ENCODE measurements at places on chromosomes 12 and 14. TPM values are rescaled to one million over a fixed set of nuclear protein-coding genes. Genes with fewer than 3 reads are reported as not detected.

GRCh38 chr12:126768517-126768916 lies 1498.5 kb upstream of the TMEM132C start:
- no peak for DNase-seq

DNA sequence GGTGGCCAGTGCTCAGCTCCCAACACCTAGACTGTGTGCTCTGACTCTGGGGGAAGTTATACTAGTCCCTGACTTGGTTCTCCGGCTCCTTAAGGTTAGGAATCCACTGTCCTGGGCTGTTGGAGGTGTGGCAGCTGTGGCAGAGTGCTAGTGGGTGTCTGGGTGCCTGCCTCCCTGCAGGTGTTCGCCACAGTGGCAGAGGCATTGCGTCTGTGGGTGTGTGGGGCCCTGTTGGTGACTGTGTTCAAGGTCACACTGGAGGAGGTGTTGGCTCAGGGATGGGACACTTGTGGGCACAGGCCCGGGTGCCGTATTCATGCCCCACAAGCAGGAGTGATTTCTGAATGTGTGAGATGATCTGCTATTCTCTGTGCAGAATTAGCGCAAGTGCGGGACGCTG lies 467.4 kb downstream of the TMEM121 start:
- DNase-seq: no peak

- DNase-seq: peak; percentile 96
These were observed at the start of gene SRP54 for GRCh38 chr14:34982421-34983147. Gene SRP54 (plus strand): TSS chr14:34982992. CDS start chr14:34996710, 13,718 bp downstream.

DNA sequence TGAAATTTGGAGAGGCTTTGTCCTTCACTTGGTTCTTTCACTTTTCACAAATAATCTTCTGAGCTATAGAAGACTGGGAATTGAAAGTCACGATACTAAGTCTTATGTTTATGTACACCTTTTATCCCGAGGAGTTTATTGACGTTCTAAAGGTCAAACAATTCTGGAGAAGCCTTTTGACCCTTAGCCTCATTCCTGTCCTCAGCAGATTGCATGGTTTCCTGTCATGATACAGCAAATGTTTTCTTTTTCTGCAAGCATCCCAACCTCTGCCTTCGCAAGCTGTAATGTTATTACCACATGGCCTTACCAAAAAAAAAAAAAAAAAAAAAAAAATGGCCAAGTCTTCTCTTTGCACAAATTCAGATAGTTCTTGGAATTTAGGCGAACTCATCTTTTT lies 411.7 kb upstream of the FLRT2 start:
- no peak for DNase-seq

DNA sequence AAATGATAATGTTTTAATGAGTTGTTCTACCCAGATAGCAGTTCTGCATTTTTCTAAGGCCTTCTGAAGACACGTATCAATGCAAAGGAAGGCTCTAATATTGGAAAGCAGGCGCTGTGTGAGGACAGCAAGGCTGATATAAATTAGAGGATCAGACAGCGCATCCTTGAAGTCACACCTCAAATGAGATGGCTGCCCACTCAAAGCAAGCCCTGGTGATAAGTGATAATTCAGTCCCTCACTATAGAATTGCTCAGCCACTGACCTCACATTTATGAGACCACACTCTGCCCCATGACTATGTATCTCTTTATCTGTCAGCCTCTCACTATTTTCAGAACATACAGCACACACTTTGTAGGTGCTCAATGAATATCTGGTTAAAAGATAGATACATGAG lies 62.4 kb downstream of the ARMH4 start:
- no peak for DNase-seq

DNA sequence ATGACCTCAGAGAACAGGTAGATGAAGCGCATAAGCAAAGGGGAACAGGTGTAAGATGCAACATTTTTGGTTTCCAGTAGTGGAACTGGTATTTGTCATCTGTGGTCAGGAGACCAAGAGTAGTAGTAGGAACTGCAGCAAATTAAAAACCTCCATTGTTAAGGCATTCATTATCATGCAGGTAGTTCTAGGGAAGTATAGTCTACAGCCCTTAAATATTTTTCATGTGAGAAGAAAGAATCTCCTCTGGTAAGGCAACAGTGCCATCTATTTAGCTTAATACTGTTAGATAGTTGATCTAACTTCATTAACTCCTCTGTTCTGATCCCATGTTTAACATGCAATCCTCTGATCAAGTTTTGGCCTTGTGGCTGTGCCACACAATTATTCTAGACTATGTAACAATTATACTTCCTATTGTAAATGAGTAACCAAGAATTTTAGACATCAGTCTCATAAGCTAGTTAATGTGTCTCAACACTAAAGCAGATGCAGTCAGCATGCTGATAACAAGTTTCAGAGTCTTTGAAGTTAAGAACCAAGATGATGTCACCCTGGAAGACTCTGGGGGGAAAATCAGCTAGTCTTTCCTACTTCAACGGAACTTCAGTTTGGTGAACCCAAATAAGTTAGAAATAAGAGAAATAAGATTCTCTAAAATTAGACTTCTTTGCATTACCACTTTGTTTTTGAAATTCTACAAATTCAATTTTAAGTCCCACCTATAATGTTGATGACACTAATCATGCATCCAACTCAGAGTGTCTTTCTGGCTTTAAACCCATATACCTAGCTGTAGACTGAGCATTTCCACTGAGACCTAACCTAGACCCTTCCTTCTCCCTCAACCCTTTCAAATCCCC lies 70.9 kb downstream of the STXBP6 start:
- no peak for DNase-seq

PYGL gene
- polyA plus RNA-seq: 115 TPM

- DNase-seq: no peak
These were observed 29.1 kb downstream of the CHST11 start for GRCh38 chr12:104485651-104486362.

DNA sequence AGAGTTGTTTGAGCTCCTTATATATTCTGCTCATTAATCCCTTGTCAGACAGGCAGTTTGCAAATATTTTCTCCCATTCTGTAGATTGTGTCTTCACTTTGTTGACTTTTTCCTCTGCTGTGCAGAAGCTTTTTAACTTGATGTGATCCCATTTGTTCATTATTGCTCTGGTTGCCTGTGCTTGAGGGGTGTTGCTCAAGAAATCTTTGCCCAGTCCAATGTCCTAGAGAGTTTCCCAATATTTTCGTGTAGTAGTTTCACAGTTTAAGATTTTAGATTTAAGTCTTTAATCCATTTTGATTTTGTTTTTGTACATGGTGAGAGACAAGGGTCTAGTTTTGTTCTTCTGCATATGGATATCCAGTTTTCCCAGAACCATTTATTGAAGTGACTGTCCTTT lies 19.8 kb downstream of the ABCC9 start:
- DNase-seq: no peak

GRCh38 chr12:114901316-114901715 lies 217.3 kb upstream of the TBX3 start:
- no peak for DNase-seq

PRPH gene
- not detected for polyA plus RNA-seq

DNA sequence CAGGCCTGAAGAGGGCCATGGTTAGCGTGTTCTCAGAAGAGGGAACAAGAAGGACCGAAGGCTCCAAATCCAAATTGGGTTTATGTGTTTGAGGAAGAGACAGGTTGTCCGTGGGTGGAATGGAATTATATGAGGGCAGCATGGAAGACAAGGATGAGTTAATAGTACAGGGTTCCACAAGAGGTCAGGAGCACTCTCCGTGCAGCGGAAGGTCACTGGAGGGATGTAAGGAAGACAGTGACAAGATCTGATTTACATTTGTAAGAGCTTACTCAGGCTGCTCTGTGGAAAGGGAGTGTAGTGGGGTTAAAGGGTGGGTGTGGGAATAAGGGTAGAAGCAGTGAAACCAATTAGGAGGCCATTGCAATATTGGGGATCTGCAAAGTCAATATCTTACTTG lies 97.0 kb downstream of the TPH2 start:
- no peak for DNase-seq

ERP29 gene
- 179 TPM for polyA plus RNA-seq

DNA sequence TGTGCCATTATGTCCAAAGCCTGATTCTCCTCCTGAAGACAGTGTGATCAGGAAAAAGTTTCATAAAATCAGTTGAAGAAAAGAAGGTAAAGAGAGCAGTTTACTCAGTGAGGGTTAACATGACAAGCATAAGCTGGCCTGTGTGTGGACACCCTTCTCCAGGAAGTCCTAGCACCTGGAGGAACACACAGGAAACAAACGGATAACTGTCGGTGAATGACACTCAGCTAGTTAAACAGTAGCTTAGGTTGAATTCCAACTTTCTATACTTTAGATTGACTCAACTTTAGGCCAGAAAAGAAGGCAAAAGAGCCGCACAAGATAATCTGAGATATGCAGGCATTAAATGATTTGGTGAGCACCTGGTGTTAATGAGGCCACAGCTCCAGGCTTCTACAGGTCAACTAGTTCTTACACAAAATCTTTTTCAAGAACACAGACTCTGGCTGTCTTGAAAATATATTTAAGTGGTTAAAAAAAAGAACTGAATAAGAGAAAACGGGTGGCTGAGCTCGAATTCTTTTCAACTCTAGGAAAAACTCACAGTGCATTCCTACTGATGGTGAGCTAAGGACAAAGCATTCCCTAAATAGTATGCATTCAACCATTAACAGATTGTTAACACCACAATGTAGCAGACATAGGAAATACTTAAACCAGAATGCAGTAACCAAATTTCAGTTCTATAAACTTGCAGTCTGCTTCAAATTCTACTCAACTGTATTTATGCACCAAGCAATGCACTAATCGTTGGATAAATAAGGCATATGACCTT lies 56.9 kb upstream of the TSPAN8 start:
- no peak for DNase-seq

PIGH gene
- polyA plus RNA-seq: 17.5 TPM

DNA sequence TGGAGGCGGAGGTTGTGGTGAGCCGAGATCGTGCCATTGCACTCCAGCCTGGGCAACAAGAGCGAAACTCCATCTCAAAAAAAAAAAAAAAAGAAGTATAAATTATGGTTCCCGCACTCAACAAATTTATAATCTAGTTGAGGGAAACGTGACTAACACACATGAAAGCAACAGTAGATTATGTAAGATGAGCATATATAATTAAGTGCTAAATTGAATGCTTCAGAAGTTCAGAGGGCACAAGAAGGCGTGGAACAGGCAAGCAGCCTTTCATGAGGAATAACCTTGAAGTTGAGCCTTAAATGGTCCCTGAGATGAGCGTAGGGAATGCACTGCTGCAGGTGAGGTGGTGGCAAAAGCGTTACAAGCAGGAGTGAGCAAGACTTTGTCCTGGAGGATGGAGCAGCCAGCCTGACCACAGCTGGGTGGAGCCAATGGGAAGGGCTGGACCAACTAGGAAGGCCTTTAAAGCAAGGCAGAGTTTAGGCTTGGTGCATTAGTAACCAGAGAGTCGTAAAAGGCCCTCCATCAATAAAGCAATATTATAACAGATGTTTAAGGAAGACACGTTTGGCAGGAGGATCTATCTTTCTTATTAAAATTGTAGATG lies 30.6 kb upstream of the TUBA1A start:
- no peak for DNase-seq

MAP1LC3B2 gene
- polyA plus RNA-seq: 2.3 TPM

- DNase-seq: no peak
These were observed 79.6 kb downstream of the EXOC5 start for GRCh38 chr14:57189070-57189469.

CNTN1 gene
- 17.4 TPM for polyA plus RNA-seq

DNA sequence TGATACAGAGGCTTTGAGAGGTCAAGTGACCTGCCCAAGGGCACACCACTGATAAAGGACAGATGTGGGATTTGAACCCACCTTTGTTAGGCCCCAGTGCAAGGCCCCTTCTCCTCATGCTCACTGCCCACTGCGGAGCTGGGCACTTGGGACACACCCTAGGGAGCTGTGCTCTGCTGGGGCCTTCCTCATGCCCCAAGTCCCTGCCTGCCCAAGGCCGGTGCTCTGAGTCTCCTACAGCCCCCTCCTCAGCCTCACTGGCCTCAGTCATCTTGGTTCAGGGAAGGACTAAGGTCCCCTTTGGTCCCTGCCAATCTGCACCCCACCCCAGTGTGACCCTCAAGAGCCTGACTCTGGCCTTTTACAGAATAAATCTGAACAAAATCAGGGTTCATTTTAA lies 7.9 kb upstream of the OAS3 start:
- no peak for DNase-seq

DNA sequence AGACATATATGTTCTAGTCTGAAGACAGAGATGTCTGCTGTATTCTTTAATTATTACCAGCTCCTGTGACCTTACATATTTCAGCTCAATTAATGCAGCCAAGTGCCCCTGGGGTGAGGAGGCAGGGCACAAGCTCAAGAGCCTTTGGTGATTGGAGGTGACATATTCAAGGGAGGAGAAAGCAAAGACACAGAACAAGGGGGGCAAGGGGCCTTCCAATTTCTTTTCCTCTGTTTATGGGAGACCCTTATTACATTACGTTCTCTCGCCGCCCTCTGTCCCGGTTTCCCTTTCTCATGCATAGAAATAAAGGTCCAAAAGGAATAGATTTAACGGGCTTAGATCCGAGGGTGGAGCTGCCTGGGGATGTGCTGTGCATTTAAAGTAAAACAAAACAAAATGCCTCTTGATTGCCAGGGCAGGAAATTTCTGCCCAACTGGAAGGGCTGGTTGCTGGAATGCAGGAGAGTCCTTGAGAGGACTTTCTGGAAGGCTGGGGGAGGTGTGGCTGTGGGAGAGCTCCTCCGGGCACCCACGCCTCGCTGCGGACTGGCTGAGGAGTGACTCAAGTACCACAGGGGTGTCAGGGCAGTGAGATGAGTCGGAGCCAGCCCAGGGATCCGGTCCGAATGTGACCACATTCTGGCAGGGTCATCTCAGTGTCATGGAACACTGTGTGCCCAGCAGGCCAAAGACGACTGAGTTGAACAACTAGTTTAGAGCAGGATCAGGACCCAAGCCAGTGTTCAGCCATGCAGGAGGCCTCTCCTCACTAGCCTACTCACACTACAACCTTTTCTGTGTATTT lies 32.1 kb upstream of the GSG1 start:
- DNase-seq: peak; percentile 79

- no peak for DNase-seq
These were observed 23.4 kb upstream of the TMX1 start for GRCh38 chr14:51216602-51217001.

GRCh38 chr12:121145221-121145620 lies 12.5 kb downstream of the P2RX7 start:
- DNase-seq: no peak

ETFBKMT gene
- polyA plus RNA-seq: 0.94 TPM

DNA sequence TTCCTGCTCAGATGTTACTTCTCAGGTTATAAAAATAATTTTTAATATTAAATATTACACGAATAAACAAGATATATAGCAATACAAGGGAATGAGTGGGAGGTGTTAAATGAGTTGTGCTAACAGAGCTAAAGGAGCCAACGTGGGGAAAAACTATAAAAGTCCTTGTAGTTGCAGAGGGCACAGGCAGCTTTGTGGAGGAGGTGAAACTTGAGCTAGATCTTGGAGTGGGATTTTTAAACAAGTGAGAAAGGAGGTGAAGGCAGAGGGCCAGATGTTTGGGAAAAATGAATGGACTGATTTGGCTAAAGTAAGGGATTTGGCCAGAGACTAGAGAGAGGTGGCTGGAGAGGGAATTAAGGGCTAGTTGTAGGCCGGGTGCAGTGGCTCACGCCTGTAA lies 5.2 kb upstream of the FKBP11 start:
- DNase-seq: no peak

GRCh38 chr14:104680806-104681688 lies 8.4 kb upstream of the INF2 start:
- DNase-seq: peak; percentile 82

GRCh38 chr12:6547987-6548386 lies 7.9 kb downstream of the IFFO1 start:
- DNase-seq: no peak

Measured in foreskin keratinocyte (primary cell).